ENCODE measurements at places on chromosomes 6 and 20.

DNA sequence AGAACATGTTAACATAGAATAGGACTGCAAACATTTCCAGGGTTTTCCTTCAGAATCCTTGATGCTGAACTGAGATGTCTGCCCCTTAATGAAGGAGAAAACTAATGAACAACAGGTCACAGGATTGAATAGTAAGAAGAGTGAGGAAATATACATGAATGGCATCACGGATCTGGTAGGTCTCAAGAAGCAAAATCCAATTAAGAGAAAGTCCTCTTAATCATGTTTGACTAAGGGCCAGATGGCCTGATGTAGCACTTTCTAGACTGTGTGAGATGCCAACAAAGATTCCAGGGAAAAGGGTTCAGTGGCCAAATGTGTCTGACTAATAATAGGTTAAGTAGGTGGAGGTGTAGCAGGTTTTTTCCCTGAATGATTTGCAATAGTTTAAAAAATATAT is 13.7 kb upstream of the SHPRH start:
- no peak for DNase-seq

DNA sequence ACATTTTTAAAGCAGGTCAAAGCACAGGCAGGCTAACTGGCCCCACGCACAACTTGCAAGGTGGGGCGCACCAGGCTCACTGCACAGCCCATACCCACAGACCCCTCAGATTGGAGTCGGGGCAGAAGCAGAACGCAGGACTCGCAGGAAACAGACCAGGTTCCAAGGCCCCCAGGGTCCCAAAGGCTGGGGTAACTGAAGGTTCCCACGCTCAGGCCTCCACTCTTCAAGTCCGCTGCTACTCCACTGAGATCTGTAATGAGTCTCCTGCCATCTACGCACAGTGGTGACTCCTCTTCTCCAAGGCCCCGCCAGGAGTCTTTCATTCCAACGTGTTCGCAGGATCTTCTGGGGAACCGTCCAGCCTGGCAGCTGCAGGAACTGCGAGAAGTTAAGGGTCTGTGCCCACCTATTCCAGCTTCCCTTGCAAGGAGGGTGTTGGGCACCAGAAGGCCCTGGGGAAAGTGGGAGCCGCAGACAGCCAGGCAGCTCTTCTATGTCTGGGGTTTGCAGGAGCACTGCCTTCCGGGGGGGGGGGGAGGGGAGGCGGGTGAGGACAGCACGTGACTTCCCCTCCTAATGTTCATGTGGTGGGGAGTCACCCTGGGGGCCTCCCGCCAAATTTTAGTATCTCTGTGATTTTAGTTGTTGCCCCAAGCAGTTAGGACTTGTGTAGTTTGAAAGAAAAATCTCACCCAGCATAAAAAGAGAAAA is 2.0 kb upstream of the TAF4 start:
- no peak for DNase-seq

- no peak for DNase-seq
Observed at GRCh38 chr20:38892091-38892981, 33.9 kb upstream of the FAM83D start.

DNA sequence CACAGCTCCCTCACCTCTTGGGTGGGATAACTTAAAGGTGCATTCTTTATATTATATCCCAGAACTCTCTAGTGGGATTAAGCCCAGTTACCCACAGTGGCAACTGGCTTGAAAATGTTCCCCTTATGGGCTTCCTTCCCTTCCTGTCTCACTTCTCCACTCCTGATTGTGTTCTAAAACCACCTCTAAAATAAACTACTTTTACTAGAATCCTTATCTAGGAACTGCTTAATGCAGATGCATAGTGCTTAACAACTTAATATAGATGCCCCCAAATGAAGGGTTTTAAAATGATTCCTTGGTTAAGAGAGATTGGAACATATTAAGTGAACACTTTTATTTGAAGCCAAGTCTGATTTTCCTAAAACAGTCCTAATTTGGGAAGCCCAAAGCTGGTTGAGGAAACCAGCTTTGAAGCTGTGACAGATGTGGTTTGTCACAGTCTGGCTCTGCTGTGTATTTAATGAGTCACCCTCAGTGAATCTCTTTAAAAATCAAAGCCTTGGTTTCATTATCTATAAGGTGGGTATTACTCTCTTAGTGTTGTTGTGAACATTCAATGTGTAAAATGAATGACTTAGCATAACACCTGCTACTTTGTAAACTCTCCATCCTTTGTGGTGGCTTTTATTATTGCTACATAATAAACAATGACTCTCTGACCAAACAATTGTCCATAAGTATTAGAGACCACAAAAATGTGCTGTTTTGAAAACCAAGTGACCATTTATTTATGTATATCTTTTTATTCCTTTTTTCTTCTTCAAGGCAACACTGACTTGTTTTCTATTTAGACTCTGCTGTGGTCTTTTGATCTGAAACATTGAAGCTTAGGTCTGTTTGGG is 24.4 kb downstream of the PLCB1 start:
- no peak for DNase-seq

- no peak for DNase-seq
Observed at GRCh38 chr20:8490076-8490830, 358.2 kb downstream of the PLCB1 start.

DNA sequence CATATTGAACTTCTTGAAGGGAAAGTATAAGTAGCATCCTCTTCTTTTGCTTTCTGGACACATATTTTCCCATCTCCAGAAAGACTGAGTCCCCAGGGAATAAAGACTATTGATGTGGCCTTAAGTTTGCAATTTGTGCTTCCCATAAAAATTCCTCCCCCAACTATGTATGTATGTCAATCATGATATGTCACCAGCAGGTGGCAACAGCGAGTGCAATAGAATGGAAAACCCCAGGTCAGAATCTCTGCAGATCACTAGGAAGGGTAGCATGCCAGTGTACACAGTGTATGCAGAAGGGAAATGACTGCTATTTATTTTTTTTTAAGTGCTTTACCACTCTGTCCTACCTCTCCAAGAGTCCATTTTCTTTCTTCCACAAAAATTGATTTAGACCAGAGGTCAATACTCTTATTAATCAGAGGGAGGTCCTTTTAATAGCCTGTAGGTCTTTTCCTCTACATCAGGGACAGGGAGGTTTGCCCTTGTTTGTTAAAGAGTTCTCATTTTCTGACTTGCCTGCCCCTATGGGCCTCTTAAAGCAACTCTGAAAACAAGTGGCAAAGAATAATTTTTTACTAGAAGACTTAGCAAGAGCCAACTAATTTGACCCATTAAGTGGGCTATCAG is 61.4 kb downstream of the BMP2 start:
- no peak for DNase-seq

- DNase-seq, result no peak
Observed at GRCh38 chr6:162151021-162151665, 576.4 kb downstream of the PRKN start.

DNA sequence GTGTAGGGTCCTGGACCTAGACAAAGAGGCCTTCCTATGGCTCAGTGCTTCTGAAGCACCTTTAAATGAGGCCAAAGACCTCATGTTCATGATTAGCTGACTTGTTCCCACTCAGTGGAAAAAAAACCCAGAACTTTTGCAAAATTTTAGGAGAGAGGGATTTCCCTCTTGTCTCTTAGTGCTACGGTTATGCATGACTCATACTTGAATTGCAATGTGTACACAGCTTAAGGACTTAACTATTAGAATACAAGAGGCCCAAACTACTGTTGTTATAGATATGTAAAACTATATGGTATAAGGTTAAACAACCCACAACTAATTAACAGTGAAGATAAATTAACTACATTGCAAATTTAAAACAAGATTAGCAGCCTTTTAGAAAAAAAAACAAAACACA is 32.3 kb upstream of the HLA-A start:
- no peak for DNase-seq

GRCh38 chr20:32909451-32909850 is 50.7 kb downstream of the EFCAB8 start:
- no peak for DNase-seq

GRCh38 chr20:1965520-1966351 is 28.1 kb downstream of the PDYN start:
- DNase-seq, result peak; percentile 69

- DNase-seq, result no peak
Observed at GRCh38 chr6:26032340-26033084, 54.7 kb upstream of the HFE start.

- no peak for DNase-seq
Observed at GRCh38 chr6:169159331-169159730, 94.3 kb downstream of the THBS2 start.

DNA sequence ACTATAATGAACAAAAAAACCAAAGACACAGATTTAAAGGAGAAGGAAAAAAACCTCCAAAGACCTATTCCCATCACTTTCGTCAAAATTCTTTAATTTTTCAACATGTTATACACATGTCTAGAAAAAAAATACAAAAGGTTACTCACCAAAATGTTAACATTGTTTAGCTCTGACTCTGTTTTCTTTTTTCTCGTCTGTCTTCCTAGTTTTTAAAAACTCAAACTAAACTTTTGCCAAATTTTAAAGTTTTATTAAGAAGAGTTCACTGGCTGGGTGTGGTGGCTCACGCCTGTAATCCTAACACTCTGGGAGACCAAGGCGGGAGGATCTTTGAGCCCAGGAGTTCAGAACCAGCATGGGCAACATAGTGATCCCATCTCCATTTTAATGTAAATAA is 10.8 kb downstream of the MCUR1 start:
- no peak for DNase-seq

- no peak for DNase-seq
Observed at GRCh38 chr20:4018023-4018748, 2.8 kb upstream of the RNF24 start.

GRCh38 chr6:166959911-166960608 is 3.7 kb upstream of the RNASET2 start:
- no peak for DNase-seq

DNA sequence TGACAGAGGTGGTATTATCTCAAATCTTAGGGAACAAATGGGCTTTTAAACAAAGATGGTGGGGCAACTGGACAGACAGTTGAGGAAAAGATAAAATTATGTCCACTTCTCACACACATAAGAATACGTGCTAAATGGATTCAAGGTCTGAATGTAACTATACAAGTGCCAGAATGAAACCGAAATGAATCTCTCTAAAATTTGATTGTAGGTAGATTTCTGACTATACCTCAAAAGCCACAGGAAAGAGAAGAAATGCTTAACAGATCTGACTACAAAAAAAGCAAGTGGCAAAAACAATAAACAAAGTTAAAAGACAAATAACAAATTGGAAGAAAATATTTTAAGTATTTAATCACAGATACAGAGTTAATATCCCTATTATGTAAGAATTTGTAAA is 182.7 kb upstream of the OLIG3 start:
- no peak for DNase-seq

GRCh38 chr20:31849306-31849930 is 4.0 kb upstream of the FOXS1 start:
- no peak for DNase-seq

DNA sequence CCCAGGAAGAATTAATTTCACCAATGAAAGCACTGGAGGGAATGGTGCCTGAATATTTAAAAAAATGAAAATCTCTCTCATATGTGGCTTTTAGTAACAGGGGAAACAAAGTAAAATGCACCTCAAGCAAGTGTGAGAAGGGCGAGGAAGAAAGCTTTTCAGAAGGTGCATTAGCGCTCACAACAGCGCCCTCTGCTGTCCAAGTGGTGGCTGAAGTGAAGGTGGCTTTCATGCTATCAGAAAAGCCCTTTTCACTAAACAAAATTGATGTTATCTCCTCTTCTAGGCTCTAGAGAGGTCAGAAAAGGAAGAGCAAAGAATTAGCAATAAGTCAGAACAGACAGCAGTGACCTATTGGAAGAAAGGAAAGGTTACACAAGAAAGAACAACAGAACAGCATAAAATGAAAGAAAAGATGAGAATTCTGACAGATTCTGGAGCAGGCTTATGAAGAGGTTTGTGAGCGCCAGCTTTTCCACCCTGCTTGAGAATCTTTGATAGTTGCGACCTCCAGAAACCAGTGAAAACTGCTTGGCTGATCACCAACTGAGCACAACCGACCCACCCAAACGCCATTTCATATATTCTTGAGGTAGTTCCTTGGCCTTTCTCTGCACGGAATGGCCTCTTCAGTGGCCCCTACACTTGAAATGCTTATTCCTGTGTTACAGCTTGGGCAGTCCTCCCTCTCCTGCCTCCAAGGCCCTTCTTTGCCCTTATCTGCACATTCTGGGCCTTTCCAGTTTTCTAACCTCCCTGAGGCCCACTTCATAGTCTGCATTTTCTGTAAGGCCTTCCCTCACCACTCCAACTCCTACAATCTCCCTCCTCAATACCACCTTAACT is 45.3 kb downstream of the SMLR1 start:
- peak; percentile 44 for DNase-seq

Measured in stimulated activated CD4-positive, alpha-beta T cell treated with anti-CD3 and anti-CD28 coated beads, TNF-alpha, amount 100 ng/mL, for 4 hours (primary cell).